ENCODE measurements at places on chromosomes 2 and 18.

DNA sequence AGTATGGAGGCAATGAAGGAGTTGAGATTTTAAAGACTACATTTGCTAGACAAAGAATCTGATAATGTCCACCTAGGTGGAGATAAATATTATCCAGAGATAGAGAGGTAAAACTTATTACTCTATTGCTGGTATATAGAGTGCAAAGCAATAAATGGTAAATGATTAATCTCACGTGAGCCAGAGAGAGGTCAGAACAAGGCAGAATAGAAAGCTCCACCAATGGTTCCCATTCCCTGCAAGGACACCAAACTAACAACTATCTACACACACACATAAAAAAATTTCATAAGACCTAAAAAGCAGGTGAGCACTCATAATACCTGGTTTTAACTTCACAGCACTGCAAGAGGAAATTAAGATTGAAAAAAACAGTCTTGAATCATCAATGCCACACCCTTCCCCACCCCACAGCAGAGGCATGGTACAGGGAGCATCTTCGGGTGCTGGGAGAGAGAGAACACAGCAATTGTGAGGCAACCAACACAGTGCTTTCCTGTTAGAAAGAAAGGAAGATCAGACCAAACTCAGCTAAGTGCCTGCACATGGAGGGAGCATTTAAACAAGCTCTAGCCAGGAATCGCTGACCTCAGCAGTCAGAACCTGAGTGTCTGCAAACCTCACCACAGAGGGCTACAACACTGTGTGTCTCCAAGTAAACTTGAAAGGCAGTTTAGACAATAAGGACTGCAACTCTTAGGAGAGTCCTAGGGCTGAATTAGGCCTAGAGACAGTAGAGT lies 1432.6 kb upstream of the TMEFF2 start:
- no peak for DNase-seq

GRCh38 chr18:79401494-79402208 lies 5.9 kb downstream of the NFATC1 start:
- DNase-seq = no peak

GRCh38 chr2:64760128-64760527 lies 106.4 kb upstream of the SERTAD2 start:
- DNase-seq = no peak

DNA sequence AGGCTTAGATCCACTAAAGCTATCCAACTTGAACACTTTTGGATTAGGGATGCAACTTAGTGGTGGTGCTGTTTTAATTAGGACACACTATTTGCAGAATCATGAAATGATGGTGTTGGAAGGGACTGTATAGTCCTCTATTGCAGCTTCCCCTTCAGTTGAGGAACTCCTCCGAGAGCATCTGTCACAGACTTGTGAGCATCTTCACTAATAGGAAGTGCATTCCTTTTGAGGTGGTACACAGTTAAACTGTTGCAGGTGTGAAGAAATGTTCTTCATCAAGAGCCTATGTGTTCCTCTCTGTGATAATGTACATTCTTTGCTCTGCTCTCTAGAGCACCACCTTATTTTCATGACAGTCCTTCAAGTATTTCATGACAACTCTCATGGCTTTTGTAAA lies 197.4 kb downstream of the CAMKMT start:
- no peak for DNase-seq

- DNase-seq = no peak
These were observed 155.9 kb downstream of the DIS3L2 start for GRCh38 chr2:232117413-232117812.

- DNase-seq = no peak
These were observed 23.5 kb downstream of the GPD2 start for GRCh38 chr2:156459720-156460119.

DNA sequence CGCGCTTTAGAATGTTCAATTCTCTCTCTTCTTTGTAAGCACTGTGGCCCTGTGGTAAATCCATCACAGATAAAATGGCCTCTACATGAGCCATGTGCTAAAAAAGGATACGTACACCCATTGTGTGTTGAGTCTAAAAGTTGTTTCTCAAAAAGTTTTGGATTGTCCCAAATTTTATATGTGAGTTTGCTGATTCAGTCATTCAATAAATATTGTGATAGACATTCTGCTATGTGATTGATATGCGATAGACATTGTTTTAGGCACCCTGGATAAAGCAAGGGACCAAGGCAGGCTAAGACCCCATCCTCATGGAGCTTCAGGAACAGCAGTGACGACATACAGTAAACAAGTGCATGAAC lies 53.5 kb downstream of the E2F6 start:
- DNase-seq = no peak

DNA sequence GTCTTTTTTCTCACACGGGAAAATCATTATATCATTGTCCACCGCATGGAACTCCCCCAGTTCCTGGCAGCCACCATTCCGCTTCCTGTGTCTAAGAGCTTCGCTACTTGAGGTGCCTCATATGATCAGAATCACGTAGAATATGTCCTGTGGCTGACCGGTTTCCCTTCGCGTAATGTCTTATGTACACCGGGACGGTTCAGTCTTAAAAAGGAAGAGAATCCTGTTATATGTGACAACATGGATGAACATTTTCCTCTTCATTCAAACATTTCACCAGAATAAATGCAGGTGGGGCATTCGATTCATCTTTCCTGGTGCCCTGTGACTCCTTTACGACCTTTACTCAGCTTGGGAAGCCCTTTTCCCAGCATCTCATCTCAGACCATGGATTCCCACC lies 131.7 kb upstream of the TWIST2 start:
- no peak for DNase-seq

GRCh38 chr2:158841850-158842249 lies 46.7 kb downstream of the DAPL1 start:
- DNase-seq = no peak

GRCh38 chr2:209771474-209772289 lies at the start of gene UNC80:
UNC80 (plus strand) TSS chr2:209771832; CDS start chr2:209772073, 241 bp downstream.
- no peak for DNase-seq

DNA sequence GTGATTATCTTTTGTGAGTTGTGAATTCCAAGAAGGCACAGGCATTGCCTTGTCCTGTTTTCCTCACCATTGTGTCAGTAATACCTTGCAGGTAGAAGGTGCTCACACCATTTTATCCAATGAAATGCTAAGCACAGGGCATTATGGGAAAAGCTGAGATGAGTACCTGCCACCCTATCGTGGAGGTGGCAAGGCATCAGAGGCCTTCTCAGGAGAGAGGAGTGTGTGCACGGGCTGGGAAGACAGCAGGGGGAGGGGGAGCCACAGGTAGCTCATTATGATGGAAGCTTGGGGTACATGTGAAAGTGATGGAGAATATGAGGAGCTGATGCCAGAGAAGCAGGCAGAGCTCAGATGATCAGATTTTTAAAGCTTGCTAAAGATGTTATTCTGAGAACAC lies 69.5 kb downstream of the ASAP2 start:
- DNase-seq = no peak

DNA sequence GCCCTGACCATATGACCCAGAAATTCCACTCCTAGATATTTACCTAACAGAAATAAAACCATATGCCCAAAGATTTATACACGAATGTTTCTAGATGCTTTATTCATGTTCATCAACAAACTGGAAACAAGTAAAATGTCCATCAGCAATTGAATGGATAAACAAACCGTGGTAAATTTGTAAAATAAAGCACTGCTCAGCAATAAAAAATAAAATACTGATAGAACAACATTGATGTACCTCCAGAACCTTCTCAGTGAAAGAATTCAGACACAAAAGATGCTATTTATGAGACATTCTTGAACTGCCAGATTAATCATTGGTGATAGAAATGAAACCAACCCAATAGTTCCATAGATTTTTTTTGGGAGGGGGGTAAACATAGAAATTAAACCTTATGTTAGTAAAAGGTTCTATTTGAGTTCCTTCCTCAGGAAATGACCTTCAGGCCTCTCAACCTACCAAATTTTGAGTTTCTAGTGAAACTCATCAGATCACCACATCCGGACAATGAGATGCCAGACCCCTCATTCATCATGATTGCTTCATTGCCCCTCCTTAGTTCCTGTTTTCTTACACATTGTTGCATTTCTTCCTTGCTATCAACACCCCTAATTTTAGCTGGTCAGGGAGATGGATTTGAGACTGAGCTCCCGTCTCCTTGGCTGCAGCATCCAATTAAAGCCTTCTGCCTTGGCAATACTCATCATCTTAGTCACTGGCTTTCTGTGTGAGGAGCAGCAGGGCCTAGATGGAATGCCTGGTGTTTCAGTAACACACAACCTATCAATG lies 203.5 kb downstream of the LPIN1 start:
- no peak for DNase-seq

Measured in esophagus squamous epithelium (tissue), 5 donors.